ENCODE measurements at places on chromosomes 1 and 21.
A peak's percentile ranks its signal among the peaks of the same experiment; 100 is the strongest.

GRCh38 chr1:161166669-161167548 lies 683 bp downstream of the PPOX start:
- no peak for DNase-seq

DNA sequence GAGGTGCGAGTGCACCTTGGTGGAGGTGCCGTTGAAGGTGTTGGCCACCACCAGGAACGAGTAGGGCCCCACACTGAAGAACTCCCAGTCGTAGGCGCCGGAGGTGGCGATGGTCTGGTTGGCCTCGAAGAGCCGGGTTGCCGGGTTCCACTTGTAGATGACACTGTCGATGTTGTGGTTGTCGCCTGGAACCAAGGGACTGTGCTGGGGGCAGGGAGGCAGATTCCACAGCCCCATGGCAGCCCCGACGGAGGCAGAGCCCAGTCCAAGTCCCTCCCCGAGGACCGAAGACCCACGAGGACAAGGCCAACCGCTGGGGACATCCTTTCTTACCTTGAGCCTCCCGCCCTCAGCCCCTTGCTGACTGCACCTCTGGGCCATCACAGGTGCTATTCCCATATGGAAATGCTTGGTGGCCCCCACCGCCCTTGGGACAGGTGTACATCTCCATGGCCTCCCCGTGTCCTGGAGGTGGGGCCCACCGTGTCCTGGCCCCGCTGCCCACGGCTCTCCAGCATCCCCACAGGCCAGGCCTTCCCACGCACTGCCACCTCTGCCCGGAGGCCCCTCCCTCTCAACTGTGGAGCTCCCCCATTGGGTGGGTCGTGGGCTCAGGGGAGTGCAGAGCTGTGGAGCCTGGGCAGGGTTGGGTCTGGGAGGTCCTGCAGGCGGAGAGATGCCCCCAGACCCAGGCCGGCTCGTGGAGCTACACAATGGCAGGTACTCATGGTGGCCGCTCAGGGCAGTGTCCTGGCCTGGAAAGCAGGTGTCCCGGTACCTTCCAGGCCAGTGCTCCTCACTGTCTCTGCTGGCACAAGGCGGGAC lies 17.9 kb downstream of the KRTAP10-1 start:
- no peak for DNase-seq

GRCh38 chr1:22816067-22816775 lies 105.6 kb downstream of the EPHB2 start:
- no peak for DNase-seq

- no peak for DNase-seq
Observed at GRCh38 chr21:38306433-38307141, 49.8 kb downstream of the KCNJ15 start.

DNA sequence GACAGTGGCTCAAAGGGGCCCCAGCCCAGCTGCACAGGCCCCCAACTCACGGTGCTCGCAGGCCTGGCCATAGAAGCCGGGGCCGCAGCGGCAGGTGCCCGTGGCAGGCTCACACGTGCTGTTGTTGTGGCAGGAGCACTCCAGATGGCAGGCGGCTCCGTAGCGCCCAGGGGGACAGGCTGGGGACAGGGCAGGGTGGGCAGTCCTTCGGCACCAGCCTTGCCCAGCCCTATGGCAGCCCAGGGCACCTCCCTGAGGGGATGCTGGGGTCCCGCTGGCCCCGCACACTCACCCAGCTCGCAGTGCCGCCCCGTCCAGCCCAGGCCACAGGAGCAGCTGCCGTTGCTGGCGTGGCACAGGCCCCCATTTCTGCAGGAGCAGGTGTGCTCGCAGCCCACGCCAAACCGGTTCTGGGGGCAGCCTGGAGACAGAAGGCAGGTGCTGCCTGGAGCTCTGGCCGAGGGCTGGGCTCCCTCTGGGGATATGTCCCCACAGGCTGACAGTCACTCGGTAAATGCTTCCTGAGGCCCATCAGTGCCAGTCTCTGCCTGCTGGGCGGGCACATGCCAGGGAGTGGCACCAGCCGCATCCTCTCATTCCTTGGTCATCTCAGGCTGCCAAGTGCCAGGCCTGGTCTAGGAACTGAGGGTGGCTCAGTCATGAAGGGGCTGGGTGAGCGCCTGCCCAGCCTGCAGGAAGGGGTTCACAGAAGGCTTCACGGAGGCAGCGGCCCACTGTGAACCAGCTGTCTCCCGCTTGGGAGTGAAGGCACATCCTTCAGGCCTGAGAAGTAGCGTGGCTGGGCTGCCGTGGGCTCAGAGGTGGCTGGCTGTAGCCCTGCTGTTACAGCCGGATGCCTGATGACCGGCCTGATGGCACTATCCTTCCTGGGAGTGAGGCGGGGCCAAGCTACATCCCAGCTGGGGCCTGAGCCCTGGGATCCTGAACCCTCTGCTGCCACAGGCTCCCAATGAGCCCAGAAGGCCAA lies 40.1 kb downstream of the ARHGEF16 start:
- DNase-seq: no peak

- no peak for DNase-seq
Observed at GRCh38 chr1:71296551-71297134, 215.8 kb upstream of the ZRANB2 start.

DNA sequence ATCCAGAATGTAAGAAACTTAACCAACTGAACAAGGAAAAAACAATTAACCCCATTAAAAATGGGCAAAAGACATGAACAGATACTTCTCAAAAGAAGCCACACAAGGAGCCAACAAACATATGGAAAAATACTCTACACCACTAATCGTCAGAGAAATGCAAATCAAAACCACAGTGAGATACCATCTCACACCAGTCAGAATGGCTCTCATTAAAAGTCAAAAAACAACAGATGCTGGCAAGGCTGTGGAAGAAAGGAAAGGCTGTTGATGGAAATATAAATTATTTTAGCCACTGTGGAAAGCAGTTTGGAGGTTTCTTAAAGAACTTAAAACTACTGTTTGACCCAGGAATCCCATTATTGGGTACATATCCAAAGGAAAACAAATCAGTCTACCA lies 51.2 kb downstream of the RGS4 start:
- no peak for DNase-seq

DNA sequence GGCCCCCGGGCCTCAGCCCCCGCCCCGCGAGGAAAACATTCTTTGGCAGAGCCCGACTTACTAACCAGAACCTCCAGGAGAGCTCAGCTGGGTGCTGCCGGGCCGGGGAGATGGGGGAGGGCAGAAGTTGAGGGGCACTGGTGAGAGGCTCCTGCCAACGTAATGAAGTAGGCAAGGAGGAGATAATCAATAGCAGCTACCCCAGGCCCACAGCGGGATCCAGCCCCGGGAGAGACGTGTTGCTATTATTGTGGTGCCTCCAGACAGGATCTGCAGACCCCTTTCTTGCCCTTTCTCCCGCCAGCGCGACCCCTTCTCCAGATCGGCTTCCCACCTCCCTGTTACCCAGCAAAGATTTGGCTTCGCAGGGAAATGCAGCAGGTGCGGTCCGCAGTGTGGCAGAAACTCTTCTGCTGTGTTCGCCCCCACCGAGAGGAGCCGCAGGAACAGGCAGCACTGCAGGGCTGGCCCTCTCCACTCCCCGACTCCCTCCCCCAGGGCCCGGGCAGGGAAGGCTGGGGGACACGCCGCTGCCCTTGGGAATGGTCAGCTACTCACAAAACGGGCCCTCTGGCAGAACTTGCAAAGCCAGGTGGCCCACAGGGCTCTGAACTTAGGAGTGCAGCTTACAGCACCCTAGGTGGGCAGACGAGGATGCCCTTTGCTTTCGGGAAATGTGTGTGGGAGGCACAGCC lies 1.5 kb upstream of the KCNA2 start:
- no peak for DNase-seq

DNA sequence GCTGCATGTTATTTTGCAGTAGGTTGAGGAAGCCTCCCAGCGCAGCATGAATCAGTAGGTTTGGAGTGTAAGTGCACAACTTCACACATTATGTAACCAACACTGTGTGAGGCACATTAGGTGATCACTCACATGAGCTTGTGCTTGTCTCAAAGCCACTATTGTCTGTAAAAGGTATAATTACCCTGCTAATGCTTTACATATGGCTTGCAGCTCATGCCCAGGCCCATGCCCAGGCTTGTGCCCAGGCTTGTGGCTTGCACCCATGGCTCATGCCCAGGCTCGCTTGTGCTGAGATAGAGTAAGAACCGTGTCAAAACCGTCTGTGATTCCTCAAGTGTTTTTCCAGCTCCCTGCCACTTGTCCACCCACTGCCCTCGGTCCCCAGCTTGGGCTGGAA lies 596.3 kb downstream of the LTN1 start:
- no peak for DNase-seq

DNA sequence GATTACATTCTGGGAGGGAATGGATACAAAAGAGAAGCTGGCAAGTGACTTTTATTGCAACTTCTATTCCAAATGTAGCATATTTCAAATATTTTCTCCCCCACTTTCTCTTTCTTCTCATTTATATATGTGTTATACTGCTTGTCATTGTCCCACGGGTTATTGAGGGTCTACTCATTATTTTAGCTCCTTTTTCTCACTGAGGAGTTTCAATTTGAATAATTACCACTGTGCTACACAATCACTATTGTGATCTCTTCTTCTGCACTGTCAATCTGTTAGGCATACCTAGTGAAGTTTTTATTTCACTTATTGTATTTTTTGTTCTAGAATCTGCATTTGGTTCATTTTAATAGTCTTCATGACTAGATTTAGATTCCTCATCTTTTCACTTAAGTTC lies 339.7 kb downstream of the PTPRC start:
- no peak for DNase-seq

- no peak for DNase-seq
Observed at GRCh38 chr1:6777813-6778212, 7.4 kb upstream of the CAMTA1 start.

- DNase-seq: no peak
Observed at GRCh38 chr21:35102488-35103371, 53.6 kb upstream of the RUNX1 start.

DNA sequence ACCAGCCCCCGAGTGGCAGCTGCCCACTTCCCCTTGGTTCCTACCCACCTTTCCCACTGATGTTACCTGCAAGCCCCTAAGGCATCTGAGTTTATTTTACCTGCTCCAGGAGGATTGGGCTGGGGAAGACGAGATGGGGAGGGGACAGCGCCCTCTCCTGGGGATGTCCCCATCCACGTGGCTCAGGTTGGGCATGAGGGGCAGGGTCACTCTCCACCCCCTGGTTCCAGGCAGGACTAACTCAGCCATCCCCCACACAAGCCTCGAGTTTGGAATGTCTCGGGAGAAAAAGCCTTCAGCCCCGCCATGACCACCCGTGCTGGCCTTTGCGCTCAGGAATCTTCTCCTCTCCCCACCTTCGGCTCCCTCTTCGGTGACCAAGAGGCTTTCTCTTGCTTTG lies 90.0 kb downstream of the ARHGEF10L start:
- DNase-seq: no peak

- DNase-seq: no peak
Observed at GRCh38 chr1:27218736-27219135, 15.7 kb upstream of the WDTC1 start.

DNA sequence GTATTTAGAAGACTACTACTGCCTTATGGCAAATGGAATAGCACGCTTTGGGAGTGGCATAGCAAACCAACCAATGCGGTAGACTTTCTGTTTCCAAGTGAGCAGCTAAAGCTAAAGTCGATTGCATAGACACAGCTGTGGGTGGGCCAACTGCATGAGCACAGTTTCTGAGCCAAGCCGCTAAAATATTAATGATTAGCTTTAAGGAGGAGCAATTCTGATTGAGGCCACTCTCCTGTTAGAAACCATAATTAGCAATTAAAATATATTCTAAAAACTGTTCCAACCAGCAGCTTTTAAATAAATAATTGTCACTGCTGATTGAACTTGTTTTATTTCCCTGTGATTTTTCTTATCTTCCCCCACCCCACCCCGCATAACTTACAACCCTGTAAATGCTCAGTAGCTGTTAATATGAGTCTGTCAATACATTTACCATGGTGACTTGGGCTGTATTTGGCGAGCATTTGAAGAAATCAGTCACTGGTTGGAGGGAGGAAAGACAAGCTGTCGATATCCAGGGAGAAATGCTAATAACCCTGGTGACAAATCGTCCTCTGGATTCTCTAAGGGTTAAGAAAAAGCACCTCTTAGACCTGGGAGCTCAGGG lies 32.2 kb downstream of the RNF220 start:
- no peak for DNase-seq

DNA sequence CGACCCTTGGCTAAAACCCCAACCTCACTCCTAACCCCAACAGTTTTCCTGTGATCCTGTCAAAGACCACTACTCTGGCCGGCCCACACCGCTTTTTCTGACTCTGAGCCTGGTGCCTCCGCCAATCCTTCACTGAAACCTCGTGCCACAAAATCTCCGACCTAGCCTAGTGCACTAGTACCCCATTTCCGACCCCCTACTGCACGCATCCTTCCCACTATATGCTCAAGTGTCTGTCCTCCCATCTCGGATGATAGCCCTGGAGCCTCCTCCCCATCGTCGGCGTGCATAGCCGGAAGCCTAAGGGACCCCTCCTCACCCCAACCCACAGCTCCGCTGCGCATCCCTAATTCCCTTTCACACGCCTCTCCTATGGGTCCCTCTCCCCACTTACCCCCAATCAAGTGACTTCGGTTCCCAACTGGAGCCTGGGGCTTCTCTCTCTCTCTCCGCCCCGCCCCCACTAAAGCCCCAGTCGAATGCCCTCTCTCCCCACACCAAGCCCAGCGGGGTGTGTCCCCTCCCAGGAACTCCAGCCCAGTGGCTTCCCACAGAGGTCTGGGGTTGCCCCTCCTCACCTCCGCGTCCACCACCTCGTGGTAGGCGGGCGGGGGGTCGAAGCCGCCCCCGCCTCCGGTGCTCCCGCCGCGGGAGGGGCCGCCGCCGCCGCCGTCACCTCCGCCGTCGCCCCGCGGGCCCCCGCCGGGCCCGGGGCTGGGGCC lies 791 bp downstream of the USP24 start:
- DNase-seq: peak; percentile 58

DNA sequence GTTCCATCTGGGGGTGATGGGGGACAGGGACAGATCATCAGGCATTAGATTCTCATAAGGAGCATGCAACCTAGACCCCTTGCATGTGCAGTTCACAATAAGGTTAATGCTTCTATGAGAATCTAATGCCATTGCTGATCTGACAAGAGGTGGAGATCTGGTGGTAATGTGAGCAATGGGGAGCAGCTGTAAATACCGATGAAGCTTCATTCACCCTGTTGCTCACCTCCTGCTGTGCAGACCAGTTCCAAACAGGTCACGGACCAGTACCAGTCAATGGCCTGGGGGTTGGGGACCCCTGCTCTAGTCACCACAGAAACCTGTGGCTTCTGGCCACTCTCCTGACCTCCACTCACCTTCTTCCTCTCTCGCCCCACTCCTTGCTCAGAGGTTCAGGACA lies 229.9 kb downstream of the PTPRU start:
- DNase-seq: no peak
